Activated B cell treated with CpG ODN at 0.5 μM for 24 hours (primary cell): ENCODE measurements at places on chromosomes 5 and 9. TPM values are rescaled to one million over a fixed set of nuclear protein-coding genes. Genes with fewer than 3 reads are reported as not detected.

- H3K27ac ChIP-seq = no peak overlapping the region
- H3K4me1 ChIP-seq = no peaks in the 10 kb centered on the region
- peaks cover 13% of the 10 kb centered on the region for H3K27me3 ChIP-seq
- no peak for DNase-seq
- H3K4me3 ChIP-seq = no peak overlapping the region
These were observed 18.2 kb upstream of the WDR38 start for GRCh38 chr9:124835026-124835557.

Gene LMNB1
- 34.7 and 35.7 TPM in 2 replicates for total RNA-seq

- H3K36me3 ChIP-seq = no peaks in the 10 kb centered on the region
- H3K4me1 ChIP-seq = no peaks in the 10 kb centered on the region
- no peak for DNase-seq
These were observed 97.4 kb downstream of the TMC1 start for GRCh38 chr9:72618811-72619210.

- no peak for DNase-seq
- no peaks in the 10 kb centered on the region for H3K36me3 ChIP-seq
- H3K27me3 ChIP-seq = peaks cover 14% of the 10 kb centered on the region
- no peak overlapping the region for H3K4me3 ChIP-seq
These were observed 26.4 kb upstream of the STC2 start for GRCh38 chr5:173354645-173355044.

DNA sequence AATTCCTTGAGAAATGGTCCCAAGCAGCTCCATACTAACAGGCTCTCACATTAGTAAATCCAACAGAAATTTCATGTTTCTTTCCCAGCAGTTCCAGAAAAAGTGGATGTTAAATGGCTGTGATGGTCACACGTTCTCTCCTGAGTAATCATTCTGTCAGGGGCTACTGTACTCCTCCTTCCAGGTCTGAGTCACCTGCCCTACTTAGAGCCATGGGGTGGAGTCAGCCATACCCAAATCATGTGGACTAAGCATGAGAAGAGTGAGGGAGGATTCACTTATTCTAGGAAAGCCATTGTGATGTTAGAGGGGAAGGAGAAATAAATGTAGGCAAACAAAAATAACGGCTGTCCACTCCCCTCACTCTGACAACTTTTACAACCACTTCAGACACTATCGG is 547.2 kb downstream of the CSNK1G3 start:
- no peak for DNase-seq
- H3K36me3 ChIP-seq = no peaks in the 10 kb centered on the region
- H3K27ac ChIP-seq = peak overlapping the region; percentile 22
- H3K4me3 ChIP-seq = no peak overlapping the region

DNA sequence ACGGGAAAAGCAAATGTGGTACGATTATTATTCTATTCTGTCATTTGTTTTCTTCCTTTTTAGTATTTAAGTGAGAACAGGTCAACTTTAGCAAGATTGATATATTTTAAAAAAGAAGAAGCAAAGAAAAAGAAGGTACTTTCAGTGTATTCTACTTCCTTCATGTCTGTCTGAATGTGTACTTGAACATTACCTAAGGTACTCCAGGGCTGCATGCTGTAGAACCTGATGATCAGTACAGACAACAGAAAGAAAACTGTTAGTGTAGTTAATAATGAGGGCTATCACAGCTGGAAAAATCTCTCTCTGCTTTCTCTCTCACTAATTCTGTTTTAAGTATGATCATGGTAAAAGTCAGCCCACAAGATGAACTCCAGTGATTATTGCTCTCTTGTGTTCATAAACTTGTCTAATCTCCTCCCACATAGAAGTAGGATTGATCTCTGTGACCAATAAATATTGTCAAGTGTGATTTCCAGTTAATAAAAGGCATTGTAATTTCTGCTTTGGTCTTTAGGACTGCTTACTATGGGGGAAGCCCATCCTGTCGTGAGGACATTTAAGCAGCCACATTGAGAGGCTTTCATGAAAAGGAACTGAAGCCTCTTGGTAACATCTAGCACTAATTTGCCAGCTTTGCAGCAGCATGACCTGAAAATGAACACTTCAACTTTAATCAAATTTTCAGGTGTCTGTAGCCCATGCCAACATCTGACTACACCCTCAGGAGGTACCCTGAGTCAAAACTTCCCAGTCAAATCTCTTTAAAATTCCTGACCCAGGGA is 864.0 kb upstream of the ACO1 start:
- no peaks in the 10 kb centered on the region for H3K27me3 ChIP-seq
- no peak overlapping the region for H3K27ac ChIP-seq
- H3K4me1 ChIP-seq = peaks cover 21% of the 10 kb centered on the region
- no peak for DNase-seq
- H3K36me3 ChIP-seq = no peaks in the 10 kb centered on the region
